Nephron progenitor cell (in vitro differentiated cells): ENCODE measurements at places on chromosomes 12 and 14.

DNA sequence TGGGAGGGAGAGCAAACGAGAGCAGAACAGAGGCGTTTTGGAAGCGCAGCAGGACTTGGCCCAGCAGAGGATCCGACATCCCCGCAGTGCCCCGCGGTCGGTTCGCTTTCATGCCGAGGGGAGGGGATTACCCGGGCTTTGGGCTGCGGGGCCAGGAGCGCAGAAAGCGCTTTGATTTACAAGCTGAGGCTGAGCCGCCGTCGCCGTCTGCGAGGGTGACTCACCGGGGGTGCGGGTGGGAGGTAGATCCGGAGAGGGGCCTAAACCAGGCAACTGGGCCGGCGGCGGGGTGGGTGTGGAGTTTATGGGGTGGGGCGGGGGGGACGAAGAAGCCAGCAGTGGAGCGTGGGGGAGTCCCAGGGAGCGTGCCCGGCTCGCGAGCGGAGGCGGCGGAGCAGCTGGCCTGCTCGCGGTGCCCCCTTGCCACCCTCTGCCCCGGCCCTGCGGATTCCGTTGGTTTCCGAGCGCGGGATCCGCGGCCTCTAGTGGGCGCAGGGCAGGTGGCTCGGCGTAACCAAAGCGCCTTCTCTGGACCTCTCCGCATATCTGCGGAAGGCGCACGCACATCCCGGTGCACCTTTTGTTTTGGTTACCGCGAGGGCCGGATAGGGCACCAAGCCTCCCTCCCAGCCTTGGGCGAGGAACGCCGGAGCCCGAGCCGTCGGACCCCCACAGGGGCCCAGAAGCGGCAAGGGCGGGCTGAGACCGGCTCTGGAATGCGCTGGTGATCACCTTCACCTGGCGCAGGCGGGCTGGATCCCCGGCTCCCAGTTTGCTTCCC lies 2.6 kb downstream of the SIX4 start:
- peak; percentile 75 for DNase-seq

- no peak for DNase-seq
These were observed 11.9 kb downstream of the PTPRO start for GRCh38 chr12:15334225-15334624.

DNA sequence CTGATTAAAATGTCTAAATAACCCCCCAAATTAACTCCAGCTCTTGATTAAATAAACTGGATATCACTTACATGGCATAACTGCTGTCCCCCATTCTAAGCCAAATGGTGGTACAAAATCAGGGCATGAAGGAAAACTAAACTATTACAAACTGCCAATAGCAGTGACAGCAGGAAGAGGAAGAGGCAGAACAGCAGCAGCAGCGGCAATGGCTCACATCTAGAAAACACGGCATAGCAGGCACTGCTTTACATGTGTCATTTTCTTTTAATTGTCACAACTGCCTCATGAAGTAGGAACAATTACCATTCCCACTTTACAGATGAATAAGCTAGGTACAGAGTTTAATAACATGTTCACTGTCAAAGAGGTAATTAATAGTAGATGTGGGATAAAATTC lies 92.0 kb downstream of the EPS8 start:
- no peak for DNase-seq

DNA sequence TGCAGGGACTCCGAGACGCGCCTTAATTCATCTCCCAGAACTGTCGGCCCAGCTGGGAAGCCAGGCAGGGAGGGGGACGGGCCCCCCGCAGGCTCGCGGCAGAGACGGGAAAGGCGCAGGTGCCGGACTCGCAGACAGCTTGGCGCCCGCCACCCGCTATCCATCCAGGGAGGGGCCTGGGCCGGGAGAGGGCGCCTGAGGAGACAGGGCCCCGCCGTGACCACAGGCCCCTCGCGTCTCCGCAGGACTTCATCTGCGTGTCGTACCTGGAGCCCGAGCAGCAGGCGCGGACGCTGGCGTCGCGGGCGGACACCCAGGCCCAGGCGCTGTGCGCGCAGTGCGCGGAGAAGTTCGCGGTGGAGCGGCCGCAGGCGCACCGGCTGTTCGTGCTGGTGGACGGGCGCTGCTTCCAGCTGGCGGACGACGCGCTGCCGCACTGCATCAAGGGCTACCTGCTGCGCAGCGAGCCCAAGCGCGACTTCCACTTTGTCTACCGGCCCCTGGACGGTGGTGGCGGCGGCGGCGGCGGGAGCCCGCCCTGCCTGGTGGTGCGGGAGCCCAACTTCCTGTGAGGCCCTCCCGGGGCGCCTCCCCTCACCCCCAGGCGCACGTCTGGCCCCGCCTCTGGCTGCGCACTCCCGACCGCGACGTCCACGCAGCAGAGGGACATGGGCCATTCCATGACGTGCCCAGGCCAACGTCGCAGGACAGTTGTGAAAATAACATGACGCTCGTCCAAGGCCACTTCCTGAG lies 60.6 kb downstream of the LGMN start:
- DNase-seq = peak; percentile 58

- no peak for DNase-seq
These were observed 94.1 kb downstream of the SLC15A4 start for GRCh38 chr12:128729628-128730121.

- DNase-seq = no peak
These were observed 89.8 kb downstream of the SLC15A5 start for GRCh38 chr12:16187660-16188059.
